Iris pigment epithelial cell (primary cell): ENCODE measurements at places on chromosomes 16 and 17.

GRCh38 chr17:49343273-49343672 lies 18.8 kb downstream of the ZNF652 start:
- DNase-seq: peak; percentile 50

- DNase-seq: peak; percentile 98
These were observed 199.8 kb upstream of the CHMP6 start for GRCh38 chr17:80791758-80792284.

- DNase-seq: no peak
These were observed 28.0 kb upstream of the FOXK2 start for GRCh38 chr17:82491533-82491932.

DNA sequence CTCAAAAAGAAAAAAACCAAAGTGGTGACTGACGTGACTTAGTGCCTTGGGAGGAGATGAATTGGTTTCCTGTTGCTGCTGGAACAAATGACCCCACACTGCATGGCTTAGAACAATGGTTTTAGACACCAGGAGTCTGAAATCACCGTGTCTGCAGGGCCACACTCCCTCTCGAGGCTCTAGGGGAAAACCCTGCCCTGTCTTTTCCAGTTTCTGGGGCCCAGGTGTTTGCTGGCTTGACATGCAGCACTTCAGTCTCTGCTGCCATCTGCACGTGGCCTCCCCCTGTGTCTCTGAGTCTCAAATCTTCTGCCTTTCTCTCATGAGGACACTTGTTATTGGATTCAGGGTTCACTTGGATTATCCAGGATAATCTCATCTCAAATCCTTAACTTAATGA lies 323.8 kb upstream of the TNRC6C start:
- no peak for DNase-seq

DNA sequence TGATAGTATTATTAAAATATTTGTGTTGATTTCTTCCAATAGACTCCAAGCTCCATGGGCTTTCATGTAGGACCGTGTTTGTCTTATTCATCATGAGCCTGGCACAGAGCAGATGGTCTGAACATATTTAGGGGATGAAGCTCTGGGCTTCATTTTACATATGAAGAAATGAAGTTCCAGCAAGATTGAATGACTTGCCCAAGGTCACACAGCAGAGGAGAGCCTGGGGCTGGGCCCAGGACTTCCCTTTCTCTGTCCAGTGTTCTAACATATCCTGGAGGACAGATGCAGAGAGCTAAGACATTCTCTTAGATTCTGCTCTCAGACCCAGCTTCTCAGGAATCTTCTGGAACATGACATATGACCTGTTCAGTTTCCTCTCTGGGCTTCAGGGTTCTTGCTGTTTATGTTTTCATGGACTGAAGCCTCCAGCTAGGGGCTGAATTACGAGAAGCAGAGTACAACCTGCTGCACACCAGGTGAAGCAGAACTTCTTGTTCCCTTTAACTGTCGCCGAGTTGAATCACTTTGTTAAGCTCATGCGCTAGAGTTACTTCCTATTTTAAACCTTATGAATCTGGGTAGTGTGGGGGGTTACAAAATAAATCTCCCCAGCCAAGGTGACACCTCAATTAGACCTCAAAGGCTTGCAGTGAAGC lies 53.6 kb downstream of the GPRC5B start:
- DNase-seq: peak; percentile 39

GRCh38 chr16:3155972-3156371 lies 21.1 kb downstream of the ZNF213 start:
- DNase-seq: no peak

DNA sequence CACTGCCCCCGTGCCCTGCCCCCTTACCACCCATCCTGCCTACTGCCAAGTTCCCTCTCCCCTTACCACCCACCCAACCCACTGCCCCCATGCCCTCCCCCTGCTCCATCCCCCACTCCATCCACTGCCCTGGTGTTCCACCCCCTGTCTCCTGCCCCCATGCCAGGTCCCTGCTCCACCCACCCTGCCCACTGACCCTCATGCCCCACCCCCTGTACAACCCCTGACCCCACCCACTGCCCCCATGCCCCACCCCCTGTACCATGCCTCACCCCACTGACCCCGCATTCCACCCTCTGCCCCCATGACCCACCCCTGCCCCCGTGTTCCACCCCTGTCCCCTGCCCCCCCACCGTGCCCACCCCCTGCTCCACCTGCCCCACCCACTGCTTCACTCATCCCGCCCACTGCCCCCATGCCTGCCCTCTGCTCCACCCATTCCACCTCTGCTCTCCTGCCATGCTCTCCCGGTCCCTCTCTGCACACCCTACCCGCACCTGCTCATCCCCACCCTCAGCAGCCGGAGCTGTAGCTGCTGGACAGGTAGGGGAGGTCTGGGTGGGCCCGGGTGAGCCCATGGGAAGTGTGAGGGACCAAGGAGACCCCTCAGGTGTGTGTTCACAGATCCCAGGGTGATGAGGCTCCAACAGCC lies 7.4 kb upstream of the FN3KRP start:
- no peak for DNase-seq

DNA sequence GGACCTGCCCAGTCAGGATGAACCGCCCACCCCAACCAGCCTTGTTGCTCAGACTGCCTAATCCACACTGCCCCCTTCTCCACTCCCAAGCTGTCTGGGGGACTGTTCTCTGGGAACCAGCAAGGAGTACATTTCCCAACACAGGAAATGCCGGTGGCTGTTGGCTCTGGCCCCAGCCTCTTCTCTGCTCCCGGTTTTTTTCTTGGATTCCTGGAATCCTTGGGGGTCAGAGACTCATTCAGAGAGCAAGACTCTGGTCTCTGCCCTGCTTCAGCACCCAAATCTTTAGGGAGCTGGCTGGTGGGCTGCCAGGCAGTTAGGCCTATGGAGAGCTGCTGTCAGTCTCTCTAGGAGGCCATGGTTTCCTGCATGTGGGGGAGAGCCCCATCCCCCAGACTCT lies 10.8 kb upstream of the MTMR4 start:
- DNase-seq: peak; percentile 80

- no peak for DNase-seq
These were observed 50.5 kb upstream of the SALL1 start for GRCh38 chr16:51201604-51202003.
